Activated naive CD4-positive, alpha-beta T cell (primary cell): ENCODE measurements at places on chromosomes 7 and 10.

DNA sequence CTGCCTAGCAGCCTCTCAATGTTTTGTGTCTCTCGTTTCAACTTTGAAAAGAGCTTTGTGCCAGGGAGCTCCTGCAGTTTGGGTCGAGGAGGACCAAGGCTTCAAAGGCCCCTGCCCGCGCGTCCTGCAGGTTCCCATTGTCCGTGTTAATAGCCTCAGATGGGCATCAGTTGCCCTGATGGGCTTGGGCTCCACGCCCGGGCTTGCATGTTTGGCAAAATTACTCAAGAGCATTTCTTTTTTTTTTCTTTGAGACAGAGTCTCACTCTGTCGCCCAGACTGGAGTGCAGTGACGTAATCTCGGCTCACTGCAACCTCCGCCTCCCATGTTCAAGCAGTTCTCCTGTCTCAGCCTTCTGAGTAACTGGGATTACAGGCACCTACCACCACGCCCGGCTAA is 636.6 kb downstream of the SDK1 start:
- DNase-seq: no peak

DNA sequence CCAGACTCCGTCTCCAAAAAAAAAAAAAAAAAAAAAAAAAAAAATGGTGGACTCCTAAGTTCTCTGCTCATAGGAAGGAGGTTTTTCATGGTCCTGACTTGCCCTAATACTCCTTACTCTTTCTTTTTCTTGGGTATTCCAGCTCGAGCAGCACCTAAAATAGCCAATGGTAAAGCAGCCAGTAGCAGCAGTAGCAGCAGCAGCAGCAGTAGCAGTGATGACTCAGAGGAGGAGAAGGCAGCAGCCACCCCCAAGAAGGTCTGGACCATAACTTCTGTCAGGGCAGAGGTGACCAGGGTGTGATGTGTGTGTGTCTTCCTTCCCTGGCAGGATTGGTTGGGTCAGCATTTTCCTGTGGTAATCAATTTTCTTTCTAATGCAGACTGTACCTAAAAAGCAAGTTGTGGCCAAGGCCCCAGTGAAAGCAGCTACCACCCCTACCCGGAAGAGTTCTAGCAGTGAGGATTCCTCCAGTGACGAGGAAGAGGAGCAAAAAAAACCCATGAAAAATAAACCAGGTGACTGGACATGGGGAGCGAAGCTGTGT is 6.9 kb downstream of the NOLC1 start:
- no peak for DNase-seq

DNA sequence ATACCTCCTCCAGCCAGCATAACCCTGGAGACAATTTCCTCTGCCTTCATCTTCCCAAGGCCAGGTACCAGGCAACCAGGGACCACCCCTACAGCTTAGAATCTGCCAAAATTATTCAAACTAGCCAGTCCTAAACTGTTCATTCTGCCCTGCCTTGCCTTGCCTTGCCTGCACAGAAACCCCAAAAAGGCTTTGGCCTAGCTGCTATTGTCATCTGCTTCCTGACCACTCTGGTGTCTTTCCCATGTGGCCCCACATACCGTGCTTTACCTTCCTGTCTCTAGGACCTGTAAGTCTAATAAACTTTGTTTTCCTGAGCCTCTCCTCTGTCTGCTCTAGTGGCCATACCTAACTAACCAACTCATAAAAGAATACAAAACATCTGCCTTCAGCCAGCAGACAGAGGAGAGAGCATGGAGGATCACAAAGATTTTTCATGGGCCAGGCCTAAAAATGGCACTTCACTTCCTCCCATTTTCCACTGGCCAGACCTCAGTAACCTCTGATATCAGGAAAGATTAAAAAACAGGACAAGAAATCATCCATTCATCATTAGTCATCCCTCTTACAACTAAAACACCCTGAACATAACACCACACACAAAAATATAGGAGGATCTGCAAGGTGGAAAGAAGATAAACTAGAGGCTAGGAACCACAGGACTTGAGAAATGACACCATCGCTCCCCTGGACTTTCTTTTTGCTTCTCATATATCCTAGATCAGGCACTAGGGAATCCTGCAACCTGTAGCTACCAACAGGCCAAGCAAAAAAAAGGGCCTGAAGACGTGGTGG is 51.5 kb downstream of the IMMP2L start:
- no peak for DNase-seq

GRCh38 chr7:45514944-45515343 is 59.2 kb upstream of the ADCY1 start:
- DNase-seq: no peak

DNA sequence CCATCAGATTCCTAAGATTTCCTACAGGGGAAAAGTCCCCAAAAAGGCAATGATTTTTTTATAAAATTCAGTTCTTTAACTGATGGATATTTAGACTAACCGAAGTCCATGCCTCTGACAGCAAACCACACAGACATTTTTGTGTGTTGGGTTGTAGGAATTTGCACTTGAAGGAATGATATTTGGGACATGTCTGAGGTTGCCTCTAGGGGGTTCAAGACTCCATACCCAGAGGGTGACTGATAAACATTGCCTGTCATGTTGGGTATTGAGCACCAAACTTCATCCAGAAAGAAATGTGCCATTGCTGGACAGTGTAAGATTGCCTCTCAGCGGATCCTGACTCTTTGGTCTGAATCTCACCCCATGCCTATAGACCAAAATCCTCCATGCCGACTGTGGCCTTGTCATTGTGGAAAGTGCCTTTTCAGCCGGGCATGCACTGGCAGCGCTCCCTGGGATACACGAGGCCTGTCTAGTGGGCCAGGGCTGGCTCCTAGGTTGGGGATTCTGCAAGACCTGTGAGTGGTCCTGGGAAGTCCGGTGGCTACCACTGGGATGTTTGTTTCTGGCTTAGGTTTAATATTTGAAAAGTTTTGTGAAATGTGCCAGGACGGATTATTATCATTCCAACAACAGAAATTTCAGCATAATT is 252.9 kb downstream of the WDR37 start:
- DNase-seq: no peak

- DNase-seq: no peak
Measured at GRCh38 chr10:48406204-48406603, 99.7 kb downstream of the MAPK8 start.

DNA sequence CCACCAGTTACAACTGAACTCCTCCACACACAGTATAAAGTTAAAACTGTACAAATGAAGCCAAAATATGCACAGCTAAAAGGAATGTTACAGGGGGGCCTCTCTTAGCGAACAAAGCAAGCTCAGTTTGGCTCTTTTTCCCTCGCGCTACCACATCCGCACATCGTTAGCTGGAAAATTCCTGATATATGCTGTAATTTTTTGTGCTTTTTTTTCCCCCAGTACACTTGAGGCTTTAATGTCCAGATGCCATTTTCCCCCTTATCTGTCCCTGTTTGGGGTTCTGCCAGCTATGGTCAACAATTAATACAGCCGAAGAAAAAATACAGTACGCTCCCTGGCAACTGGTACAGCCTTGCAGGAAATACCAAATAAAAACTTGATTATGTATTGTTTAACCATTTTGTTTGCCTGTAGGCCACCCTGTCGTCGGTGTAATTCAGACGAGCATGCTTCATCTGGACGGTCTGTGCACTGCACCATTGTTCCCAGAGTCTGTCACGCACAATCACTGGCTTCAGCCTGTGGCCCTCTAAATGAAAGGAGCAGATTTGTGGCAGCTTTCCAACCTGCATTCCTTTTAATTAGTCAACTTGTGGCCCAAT is 108.1 kb upstream of the FAM133B start:
- DNase-seq: no peak

DNA sequence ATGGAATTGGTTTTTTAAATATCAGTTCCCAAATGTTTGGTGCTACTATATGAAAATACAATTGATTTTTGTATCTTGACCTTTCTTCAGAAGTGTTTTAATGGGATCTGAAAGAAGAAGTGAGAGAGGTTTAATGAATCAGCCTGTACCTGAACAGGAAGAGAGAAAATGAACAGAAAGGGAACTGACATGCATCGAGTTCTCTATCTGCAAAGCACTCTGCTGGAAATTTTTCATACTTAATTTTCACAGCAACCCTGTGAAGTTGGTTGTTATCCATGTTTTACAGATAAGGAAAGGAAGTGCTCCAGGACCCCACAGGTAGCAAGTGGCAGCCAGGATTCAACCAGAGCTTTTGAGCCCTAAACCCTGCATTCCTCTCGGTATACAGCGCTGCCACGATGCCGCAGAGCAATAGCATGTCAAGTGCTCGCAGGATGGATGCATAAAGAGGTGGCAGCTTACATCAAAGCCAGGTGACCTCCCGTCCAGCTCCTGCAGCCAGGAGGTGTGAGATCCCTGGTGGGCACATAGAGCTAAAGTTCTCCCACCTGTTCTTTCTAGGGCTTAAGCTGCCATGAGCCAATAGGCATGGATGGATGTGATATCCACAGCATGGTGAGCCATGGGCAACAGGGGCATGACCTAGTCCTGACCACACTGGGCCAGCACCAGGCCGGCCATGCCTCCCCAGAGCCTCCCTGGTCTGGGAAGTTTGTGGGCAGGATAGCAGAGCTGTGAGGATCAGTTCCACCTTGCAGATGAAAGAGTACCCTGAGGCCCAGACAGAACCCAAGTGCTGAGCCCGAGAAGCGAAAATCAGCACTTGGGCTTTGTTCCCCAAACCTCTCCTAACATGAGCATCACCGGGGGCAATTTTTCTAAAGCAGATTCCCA is 57.2 kb downstream of the CALML3 start:
- DNase-seq: no peak

DNA sequence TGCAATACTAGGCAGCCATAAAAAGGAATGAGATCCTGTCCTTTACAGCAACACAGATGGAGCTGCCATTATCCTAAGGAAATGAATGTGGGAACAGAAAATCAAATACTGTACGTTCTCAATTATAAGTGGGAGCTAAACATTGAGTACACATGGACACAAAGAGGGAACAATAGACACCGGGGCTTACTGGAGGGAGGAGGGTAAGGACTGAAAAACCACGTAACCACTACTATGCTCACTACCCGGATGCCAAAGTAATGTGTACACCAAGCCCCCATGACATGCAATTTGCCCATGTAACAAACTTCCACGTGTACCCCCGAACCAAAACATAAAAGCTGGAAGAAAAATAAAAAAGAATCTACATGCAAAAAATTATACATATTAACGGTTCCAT is 587.0 kb downstream of the PARD3 start:
- DNase-seq: no peak

- DNase-seq: no peak
Measured at GRCh38 chr10:125118011-125118611, 42.3 kb downstream of the CTBP2 start.

DNA sequence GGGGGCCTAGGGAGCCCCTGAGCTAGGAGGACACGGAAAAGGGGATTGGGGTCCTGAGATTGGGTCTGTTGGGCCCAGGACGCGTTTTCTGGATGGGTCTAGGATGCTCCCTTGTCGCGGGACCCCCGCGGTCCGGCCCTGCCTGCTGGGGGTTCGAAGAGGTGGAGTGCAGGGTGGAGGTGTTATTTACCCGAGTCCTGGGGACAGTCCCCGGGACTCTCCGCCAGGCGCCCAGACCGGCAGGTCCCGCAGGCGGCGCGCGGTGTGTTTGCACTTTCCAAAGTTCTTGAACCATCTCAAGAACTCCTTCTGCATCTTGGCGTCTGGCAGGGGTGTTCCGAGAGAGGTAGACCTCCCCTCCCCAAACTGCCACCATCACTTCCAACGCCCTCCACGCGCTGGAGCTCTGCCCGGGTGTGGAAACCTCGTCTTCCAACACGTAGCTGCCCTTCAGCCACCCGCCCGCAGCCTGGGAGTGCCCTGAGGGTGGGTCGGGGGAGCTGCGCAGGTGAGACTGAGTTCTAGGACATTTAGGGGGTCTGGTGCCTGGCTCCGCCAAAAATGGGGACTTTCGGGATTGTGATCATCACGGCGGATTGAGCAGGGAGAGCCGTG is 569 bp downstream of the CAV1 start:
- DNase-seq: peak; percentile 14

GRCh38 chr7:31104361-31105255 is 52.5 kb downstream of the ADCYAP1R1 start:
- no peak for DNase-seq

DNA sequence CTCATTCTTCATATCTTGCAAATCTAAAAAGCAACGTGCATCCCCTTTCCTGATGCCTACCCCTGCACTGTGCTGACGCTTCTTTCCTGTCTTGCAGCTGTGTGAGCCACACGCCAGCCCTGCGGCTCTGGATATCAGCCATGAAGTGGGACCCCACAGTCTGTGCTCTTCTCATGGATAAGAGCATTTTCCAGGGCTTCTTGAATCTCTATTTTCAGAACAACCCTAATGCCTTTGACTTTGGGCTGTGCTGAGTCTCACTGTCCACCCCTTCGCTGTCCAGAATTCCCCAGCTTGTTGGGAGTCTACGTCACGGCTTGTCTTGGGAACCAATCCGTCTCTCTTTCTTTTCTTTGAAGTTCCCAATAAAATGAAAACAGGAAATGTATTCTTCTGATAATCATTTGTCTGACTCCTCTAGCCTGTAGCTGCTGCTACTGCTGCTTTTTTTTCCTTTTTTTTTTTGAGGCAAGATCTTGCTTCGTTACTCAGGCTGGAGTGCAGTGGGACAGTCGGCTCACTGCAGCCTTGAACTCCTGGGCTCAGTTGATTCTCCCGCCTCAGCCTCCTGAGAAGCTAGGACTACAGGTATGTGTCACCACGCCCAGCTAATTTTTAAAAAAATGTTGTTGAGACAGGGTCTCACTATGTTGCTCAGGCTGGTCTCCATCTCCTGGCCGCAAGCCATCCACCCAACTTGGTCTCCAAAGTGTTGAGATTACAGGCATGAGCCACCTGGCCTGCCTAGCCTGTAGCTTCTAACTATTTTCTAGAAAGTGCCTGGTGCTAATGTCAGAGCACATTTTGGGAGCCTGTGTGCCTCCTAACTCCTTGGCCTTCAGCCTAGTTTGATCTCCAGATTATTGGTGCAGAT is 30.3 kb downstream of the GSTO2 start:
- DNase-seq: no peak

DNA sequence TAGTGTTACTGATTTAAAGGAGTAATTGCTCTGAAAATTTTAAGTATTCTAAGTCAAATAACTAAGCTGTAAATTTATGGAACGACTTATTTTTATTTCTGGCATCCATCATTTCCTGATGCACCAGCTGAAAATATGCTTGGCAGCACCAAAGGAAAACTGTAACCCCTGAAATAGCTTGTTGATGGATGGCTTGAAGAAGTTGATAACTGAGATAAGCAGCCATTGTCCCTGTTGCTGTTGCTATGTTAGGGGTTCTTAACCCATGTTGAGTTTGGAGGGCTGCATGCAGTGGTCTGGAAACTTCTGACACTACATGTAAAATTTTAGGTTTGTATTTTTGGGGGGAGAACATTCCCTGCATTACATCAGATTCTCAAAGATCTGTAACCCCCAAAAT is 30.6 kb downstream of the RPA3 start:
- DNase-seq: no peak

GRCh38 chr7:98647326-98647725 is 30.2 kb downstream of the NPTX2 start:
- DNase-seq: no peak
